ENCODE measurements at places on chromosomes 4 and X.

DNA sequence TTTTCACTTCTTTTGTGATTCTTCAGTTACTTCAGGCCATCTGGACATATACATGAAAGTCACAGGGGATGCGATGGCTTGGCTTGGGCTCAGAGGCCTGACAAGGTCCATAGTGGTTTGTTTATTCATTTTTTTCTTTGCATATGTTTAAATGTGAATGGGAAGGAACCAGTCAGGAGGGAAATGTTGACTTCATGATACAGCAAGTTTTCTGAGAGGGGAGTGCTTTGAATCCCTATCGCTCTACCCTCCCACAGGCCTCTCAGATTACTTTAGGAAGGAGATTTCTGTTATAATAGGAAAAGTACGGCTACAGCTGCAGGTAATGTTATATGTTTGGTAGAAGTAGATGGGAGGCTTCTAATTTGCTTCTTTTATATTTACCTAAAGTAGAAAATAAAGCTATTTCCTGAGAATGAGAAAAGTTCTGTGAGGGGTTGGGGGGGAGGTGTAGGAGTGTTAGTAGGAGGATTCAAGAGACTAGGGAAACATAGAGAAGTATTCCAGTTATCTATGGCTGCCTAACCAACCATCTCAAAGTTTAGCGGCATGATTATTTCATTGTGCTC, 322.9 kb downstream of the RAPGEF2 start:
- DNase-seq: no peak

GRCh38 chrX:39464253-39464652, 633.5 kb downstream of the BCOR start:
- no peak for DNase-seq

DNA sequence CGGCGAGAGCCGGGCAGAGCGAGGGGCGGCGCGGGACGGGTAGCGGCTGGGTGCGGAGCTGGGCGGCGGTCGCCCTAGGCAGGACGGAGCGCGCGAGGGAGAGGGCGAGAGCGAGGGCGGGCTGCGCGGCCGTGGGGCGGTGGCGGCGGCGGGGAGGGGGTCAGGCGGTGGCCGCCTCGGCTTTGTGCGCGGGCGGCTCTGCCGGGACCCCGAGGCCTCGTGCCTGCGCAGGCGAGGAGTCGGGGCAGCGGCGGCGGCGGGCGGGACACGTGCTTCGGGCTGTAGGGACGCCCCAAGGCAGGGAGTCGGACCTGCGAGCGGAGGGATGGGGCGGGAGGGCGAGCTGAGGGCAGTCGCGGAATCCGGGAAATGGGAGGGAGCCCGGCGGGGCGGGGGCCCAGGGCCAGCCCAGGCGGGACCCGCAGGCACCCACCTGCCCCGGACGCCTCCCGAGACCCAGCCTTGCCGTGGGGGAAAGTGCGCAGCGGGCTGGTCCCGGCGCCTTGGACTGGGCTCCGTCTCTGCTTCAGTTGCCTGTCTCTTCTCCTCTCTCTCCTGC, 465 bp downstream of the BMPR1B start:
- no peak for DNase-seq

DNA sequence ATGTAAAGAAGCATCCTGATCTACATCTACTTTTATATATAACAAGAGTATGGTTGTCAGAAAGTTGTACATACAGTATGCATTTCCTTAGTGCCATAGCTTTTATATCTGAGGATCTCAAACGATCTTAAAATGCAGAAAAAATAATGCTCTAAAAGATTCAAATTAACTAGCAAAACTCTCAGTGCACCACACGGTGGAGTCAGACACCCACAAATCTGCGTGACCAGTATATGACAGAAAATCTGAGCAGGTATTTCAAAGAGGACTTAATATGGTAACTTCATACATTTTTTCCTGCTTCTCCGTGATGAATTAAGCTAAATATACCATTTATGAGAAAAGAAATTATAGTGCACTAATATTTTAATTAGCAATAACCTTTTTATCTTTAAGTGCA, 803.0 kb downstream of the DMD start:
- DNase-seq: no peak

GRCh38 chr4:156501962-156502361, 469.6 kb downstream of the PDGFC start:
- no peak for DNase-seq

- DNase-seq: no peak
These were observed 859.5 kb downstream of the STIM2 start for GRCh38 chr4:27720010-27720766.

Measured in posterior cingulate gyrus (tissue), 11 donors.